ENCODE measurements at places on chromosomes 12 and 14.

GRCh38 chr12:16472631-16473030, 125.2 kb downstream of the MGST1 start:
- DNase-seq = no peak

DNA sequence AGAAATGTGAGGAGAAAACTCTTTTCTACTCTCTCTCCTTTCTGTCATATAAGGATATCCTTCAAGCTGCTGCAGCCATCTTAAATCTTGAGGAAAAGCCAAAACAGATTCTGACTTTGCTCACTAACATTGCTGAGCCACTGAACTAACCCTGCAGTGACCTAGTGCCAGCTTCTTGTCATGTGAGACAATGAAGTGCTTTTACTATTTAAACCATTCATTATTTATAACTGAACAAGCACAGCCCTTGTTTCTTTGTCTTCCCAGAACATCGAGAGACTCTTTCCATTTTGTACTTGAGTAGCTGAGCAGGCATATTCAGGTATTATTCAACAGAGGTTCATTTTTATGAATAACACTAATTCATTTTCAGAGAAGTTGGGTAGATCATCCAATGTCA, 455.0 kb upstream of the TMPO start:
- DNase-seq = no peak

- no peak for DNase-seq
Observed at GRCh38 chr12:83690465-83690864, 1003.8 kb downstream of the TMTC2 start.

- no peak for DNase-seq
Observed at GRCh38 chr12:106329231-106329982, 26.9 kb downstream of the TCP11L2 start.

DNA sequence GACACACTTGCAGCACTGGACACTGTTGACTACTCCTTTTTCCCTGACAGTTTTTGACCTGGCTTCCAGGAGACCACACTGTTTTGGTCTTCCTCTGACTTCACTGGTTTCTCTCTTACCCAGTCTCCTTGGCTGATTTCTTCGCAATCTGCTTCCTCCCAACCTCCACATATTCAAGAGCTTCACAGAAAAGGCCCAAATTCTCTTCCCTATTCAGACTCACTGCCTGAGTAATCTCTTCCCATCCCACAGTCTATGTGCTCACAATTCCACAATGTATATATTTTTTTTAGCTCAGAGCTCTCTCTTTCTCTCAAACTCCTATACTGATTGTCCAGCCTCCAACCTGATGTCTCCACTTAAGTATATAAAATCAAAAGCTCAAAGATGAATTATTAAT, 115.4 kb downstream of the SINHCAF start:
- DNase-seq = no peak

DNA sequence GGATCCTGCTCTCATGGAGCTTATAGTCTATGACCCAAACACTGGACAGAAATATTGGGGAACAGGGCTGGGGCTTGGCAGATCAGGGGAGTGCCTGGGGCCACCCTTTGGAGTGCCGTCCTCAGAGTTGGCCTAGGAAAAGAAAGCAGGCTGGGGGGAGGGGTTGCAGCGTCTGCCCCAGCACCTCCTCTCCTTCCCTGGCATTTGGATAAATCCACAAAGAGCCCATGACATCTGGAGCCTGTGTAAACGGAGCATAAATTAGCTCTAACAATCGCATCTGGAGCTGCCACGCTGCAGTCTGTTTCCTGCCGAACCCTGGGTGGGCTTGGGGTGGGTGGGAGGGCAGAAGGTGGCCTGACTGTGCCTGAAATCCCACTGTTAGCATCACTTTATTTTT, 63.8 kb downstream of the MVK start:
- no peak for DNase-seq

- DNase-seq = no peak
Observed at GRCh38 chr14:27181333-27181732, 583.5 kb upstream of the NOVA1 start.

GRCh38 chr14:98309591-98309990, 962.4 kb downstream of the BCL11B start:
- no peak for DNase-seq

GRCh38 chr14:77470224-77470870, 12.5 kb downstream of the AHSA1 start:
- no peak for DNase-seq

GRCh38 chr12:65536351-65536750, 257.9 kb downstream of the MSRB3 start:
- no peak for DNase-seq

GRCh38 chr14:99254328-99255009, 17.5 kb downstream of the BCL11B start:
- DNase-seq = no peak

- DNase-seq = no peak
Observed at GRCh38 chr12:2323532-2324255, 270.9 kb downstream of the CACNA1C start.

DNA sequence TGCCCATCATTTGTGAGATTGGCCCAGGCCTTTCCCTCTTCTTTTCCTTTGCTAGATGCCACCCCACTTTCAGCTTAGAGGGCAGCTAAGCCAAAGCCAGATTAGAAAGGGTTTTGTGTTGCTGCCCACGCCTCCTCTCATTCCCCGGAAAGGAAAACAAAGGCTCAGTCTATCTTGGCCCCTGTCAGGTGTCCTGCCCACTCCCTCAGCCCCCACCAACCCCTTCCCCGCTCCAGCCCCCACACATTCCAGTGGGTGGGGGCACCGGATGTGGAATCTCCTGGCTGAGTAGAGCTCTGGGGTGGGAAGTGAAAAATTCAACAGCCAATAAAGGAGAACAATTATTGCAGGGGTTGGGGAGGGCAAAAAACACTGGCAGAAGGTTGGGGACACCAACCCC, 2.2 kb downstream of the BLOC1S1 start:
- no peak for DNase-seq

DNA sequence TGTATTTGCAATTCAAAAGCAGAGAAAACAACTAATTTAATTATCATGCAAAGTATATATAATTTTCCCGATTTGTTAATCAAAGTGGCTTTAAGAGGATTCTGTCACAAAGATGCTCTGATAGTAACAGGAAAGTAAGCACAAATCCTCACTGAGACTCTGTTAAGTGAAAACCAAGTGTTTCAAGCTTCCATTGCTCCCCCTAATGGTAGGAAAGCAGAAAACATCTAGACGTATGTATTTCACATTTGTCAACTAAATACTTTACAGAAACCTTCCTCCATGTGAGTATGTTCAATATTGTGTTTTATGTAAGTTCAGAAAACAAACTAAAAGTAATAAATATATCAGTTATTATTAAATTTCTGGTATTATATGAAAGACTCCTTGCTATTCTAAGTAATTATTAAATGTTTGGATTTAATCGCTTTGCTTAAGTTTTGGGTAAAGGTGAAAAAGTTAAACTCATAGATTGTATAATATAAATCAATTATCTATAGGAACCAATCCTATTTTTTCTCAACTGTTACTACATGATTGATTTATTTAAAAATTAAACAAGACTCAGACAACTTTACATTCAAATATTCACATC, 1.5 kb upstream of the NTS start:
- DNase-seq = no peak

- DNase-seq = no peak
Observed at GRCh38 chr12:9256341-9256740, 48.1 kb upstream of the PZP start.

DNA sequence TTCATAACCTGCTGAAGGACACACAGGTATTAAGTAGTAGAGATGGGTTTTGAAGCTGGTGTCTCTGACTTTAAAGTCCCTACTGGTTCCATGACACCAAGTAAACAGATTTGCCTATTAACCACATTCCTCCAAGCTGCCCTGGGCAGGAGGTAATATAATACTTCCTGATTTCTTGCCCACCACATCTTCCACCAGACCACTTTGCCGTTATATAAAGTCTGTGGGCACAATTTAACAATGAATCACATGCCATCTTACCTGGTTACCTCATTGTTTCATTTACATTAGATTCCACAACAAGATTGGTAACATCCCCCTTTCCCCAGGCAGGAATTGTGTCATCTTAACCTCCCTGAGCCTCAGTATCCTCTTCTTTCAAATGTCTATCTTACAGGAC, 900 bp upstream of the LRRC23 start:
- DNase-seq = no peak

DNA sequence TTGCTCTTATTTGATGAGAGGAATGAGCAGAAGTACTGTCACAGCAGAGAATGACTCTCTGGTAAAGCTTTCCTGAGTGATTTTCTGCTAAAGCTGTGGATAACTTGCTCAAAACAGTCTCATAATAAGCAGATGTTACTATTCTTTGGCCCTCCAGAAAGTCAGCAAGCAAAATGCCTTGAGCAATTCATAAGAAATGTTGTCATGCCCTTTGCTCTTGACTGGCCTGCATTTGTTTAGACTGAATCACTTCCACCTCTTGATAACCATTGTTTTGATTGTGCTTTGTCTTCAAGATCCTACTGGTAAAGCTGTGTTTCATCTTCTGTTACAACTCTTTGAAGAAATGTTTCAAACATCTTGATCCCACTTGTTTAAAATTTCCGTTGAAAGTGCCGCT, 457.9 kb upstream of the FOXG1 start:
- DNase-seq = no peak

- no peak for DNase-seq
Observed at GRCh38 chr14:71468701-71469100, 463.5 kb upstream of the RGS6 start.

GRCh38 chr14:20624495-20625070, 16.9 kb downstream of the OR6S1 start:
- DNase-seq = no peak

- no peak for DNase-seq
Observed at GRCh38 chr12:124869059-124869665, 5.5 kb upstream of the SCARB1 start.

DNA sequence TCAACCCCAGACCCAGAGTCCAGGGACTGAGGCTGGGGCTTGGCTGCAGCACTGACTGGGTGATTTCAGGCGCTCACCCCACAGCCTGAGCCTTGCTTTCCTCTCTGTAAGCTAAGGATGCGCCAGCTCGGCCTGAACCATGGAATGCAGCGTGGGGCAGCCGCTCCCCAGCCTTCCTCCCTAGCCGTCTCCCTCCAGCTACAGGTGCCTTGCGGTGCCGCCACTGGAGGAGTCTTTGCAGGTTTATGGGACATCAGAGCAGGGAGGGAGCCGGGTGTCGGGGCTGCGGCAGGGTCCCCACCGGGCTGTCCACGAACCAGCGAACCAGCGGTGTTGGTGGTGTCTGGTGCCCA, 19.4 kb downstream of the PPP2R5C start:
- DNase-seq = no peak

DNA sequence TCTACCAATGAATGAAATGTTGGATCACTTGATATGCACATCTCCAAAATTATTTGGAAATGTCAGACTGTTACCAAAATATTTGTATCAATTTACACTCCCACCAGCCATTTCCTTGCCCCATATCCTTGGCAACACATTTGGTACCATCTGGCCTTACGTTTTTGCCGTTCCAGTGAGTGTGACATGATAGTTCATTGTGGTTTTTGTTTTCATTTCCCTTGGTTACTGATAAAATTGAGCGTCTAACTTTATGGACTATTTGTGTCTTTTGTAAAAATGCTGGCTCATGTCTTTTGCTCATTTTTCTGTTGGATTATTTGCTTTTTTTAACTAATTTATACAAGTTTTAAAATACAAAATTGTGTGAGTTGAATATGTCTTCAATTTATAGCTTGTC, 11.0 kb downstream of the KLHDC1 start:
- no peak for DNase-seq

GRCh38 chr14:73997944-73998447, 21.1 kb downstream of the ENTPD5 start:
- no peak for DNase-seq

DNA sequence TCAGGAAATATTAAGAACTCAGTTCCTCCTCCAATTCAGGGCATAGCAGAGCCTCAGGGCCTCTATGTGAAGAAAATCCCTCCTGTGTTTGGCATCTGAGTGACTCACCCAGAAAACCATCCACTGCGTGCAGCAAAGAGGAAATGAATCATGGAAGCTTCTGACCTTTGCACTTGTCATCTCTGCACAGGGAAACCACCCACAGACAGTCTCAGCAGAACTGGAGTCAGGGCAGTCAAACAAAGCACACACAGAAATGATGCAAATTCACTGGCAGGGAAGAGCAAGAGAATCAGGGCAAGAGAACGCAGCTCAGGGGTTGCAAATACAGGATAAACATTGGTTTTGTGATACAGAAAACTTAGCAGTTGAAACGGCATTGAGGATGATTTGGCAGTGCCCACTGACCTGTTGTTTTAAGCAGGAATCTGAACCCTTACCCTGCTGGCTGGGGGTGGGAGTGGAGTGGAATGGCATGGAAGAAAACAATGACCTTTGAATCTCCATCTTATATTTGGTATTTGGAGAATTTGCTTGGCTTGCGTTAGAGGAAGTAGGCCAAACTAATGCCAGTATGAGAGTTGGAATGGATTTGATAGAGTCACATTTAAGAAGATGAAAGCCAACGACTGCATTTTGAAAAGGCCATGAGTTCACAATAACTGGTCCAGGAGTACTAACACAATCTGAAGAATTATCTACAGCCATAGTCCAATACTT, 53.5 kb downstream of the PHLDA1 start:
- DNase-seq = peak; percentile 70

GRCh38 chr12:103887738-103888137, 42.5 kb upstream of the HSP90B1 start:
- DNase-seq = no peak

- DNase-seq = no peak
Observed at GRCh38 chr14:70073924-70074566, 114.7 kb downstream of the SLC8A3 start.

- no peak for DNase-seq
Observed at GRCh38 chr12:3565985-3566384, 75.0 kb downstream of the PRMT8 start.

GRCh38 chr14:86796221-86797074, 1196.5 kb downstream of the GALC start:
- no peak for DNase-seq

DNA sequence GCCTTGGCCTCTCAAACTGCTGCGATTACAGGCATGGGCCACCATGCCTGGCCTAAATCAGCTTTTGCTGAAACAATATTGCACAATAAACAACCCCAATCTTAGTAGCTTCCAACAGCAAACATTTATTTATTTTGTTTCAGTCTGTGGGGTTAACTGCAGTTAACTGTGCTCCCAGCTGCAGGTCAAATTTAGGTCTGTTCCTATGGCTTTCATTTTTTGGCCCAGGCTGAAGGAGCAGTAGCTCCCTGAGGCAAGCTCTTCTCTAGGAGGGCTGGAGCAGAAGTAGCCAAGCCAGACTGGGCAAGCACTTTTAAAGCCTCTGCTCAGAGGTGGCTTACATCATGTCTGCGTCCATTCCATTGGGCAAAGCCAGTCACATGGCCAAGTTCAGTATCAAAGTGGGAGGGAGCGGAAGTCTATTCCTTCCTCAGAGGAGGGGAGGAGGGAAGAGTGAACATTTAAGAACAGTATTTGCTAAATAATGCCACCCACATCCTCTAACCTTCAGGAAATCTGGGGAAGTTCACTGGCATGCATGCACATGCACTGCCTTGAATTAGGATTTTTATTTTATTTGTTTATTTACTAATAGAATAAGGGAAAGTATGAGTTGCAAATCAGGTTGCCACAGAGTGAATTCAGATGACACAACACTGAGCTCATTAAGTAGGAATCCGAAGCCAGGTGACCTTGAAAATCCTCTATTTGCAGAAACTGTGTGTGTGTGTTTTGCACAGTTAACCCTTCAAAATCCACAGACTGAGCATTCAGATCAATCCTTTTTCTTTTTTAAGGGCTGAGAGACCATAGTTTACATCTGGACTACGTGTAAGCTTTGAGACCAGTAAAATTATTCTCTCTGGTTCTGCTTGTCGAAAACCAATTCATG, 122.0 kb upstream of the SEL1L start:
- DNase-seq = no peak

Measured in activated gamma-delta T cell treated with anti-CD3 and anti-CD28 coated beads, Interleukin-2, amount 50 U/mL, for 16 hours (primary cell).